Type B pancreatic cell (in vitro differentiated cells): ENCODE measurements at places on chromosomes 12 and 14.

DNA sequence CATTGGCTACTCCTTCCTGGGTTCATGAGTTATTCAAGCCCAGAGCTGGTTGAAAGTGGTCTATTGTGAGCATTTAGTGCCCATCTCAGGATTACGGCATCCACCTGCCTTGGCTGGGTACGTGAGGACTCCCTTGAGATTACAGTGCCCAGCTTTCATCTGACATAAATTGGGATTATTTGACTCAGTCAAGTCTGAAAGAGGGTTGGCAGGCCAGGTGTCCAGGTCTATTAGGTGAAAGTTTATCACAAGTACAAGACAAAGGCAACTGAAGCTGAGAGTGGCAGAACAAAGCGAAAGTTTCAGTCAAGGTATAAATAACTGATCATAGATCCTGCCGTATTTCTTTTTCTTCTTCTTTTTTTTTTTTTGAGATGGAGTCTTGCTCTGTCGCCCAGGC lies 84.6 kb upstream of the ATF7IP start:
- no peaks in the 10 kb centered on the region for H3K27me3 ChIP-seq
- no peak for DNase-seq
- H3K4me1 ChIP-seq = peaks cover 13% of the 10 kb centered on the region
- H3K36me3 ChIP-seq = peaks cover 10% of the 10 kb centered on the region

DNA sequence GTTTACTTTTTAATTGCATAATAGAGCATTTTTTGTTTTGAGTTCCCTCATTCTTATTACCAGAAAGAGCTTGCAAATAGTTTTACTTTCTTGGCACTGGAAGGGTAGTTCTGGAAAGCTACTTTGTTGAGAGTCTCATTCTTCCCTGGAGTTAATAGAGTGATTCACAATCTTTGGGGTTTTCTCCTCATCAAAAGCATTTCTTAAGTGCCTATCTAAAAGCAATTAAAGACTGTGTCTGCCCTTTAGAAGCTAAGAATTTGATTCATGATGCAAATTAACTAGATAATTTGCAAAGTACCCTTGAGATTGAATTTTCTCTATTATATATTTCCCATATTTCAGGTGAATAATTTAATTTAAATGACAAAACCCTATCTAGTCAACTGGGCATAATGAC lies 8.1 kb upstream of the BMAL2 start:
- no peak overlapping the region for H3K27ac ChIP-seq
- H3K4me1 ChIP-seq = no peaks in the 10 kb centered on the region

DNA sequence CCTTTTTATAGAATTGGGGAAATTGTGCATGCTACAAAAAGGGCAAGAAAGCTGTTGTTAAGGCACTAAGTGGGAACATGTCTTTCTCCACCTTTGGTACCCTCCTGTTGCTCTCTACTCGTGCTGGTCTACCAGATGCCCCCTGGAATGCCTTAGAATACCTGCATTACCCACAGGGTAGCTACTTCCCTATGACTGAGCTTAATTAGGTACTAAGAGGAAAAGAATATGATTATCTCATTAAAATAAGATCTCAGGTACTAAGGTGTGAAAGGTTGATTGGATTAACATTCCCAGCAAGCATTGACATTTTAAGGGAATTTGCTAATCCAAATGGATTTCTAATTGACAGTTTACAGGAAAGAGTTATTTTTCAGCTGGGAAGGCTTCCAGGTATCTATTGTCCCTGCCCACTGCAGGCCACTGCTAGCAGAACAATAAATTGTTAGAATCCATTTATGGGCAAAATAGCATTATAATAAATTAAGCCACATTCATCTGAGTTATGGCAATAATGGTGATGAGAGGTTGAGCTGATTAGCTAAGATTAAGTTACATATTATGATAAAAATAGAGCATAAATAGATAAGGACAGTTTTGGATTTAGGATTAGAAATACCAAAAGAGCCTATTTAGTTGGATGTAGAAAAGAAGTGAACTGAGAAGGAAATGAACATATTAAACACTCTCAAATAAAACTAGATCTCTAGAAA lies 67.8 kb upstream of the GRIP1 start:
- no peaks in the 10 kb centered on the region for H3K27me3 ChIP-seq
- H3K4me3 ChIP-seq = no peak overlapping the region
- DNase-seq = no peak
- H3K36me3 ChIP-seq = no peaks in the 10 kb centered on the region
- no peak overlapping the region for H3K27ac ChIP-seq

DNA sequence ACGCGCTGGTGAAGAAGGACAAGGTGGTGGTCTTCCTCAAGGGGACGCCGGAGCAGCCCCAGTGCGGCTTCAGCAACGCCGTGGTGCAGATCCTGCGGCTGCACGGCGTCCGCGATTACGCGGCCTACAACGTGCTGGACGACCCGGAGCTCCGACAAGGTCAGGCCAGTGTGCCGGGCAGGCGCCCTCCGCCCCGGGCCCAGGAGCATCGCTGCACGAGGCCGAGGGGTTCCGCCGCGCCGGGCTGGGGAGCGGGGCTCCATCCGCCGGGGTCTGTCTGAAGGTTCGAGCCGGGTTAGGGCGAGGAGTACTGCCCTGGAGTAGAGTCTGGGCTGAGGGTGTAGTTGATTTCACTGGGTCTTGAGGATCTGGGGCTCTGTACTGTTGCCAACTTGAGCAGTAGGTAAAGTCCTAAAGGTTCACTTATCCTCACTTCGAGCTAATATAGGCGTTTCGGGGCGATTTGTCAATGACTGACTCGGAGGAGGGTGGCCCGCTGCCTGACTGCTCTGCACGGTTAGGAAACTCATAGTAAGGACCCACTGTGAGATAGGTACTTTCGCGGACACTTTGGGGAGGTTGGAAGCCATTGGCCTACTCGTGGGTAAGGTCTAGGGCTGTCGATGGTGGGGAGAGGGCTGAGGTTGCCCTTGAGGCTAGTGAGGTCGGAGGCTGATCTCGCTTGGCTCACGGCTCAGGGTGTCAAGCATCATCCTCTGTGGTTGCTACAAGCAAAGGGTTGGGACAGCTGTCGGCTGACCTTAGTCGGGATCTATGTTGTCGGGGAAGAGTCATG lies 574 bp downstream of the GLRX5 start:
- H3K27ac ChIP-seq = peak overlapping the region; percentile 91
- peaks cover 48% of the 10 kb centered on the region for H3K4me1 ChIP-seq
- H3K36me3 ChIP-seq = peaks cover 4% of the 10 kb centered on the region
- no peak for DNase-seq
- H3K4me3 ChIP-seq = peak overlapping the region; percentile 99

- H3K4me1 ChIP-seq = no peaks in the 10 kb centered on the region
- H3K27ac ChIP-seq = no peak overlapping the region
- peaks cover 9% of the 10 kb centered on the region for H3K36me3 ChIP-seq
- peak overlapping the region; percentile 99 for H3K4me3 ChIP-seq
- no peak for DNase-seq
Measured at GRCh38 chr12:21659383-21659782, 1.7 kb upstream of the LDHB start.

- H3K4me3 ChIP-seq = no peak overlapping the region
- H3K36me3 ChIP-seq = peaks cover 20% of the 10 kb centered on the region
- DNase-seq = no peak
- no peaks in the 10 kb centered on the region for H3K27me3 ChIP-seq
Measured at GRCh38 chr12:132089407-132089910, 54.7 kb downstream of the DDX51 start.

GRCh38 chr14:45891417-45892080 lies 638.5 kb upstream of the MIS18BP1 start:
- no peaks in the 10 kb centered on the region for H3K27me3 ChIP-seq
- H3K36me3 ChIP-seq = no peaks in the 10 kb centered on the region
- peak overlapping the region; percentile 53 for H3K4me3 ChIP-seq
- no peak for DNase-seq
- peak overlapping the region; percentile 93 for H3K27ac ChIP-seq
- H3K4me1 ChIP-seq = peaks cover 11% of the 10 kb centered on the region
